ENCODE measurements at places on chromosomes 6 and 20.
A peak's percentile ranks its signal among the peaks of the same experiment; 100 is the strongest.

DNA sequence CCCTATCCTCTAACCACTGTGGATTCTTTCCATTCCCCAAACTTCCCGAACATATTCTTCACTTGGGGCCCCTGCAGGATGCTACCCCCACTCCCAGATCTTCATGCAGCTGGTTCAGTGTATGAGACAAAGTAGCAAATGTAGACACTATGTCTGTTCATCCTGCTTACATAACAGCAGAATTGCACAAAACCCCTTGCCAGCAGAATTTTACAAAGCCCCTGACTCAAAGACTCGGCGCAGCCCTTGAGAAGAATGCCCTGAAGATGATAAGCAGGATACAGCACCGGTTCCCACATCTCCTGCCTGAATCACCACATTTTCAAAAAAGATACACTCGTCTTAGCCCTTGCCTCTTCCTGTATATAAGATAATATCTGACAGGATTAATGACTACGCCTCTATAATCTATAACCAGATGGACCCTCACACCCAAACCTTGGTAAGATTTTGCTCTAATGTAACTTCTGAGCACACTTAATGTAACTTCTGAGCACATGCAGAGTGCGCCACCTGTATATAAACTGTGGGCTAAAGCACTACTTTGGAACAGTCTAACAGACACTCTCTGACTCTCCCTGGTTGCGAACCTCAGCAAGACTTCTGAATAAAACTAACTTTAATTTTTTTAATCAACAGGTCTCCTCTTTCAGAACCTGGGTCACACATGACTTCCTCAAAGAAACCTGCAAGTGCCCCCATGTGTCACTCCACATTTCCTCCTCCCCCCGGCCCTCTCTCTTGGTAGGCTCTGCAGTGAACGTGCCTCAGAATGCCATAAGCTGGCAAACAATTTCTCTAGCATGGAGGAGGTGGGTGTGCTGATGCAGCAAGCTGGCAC is 28.7 kb downstream of the RALGAPA2 start:
- no peak for DNase-seq

GRCh38 chr6:148716811-148717210 is 30.0 kb upstream of the UST start:
- no peak for DNase-seq

DNA sequence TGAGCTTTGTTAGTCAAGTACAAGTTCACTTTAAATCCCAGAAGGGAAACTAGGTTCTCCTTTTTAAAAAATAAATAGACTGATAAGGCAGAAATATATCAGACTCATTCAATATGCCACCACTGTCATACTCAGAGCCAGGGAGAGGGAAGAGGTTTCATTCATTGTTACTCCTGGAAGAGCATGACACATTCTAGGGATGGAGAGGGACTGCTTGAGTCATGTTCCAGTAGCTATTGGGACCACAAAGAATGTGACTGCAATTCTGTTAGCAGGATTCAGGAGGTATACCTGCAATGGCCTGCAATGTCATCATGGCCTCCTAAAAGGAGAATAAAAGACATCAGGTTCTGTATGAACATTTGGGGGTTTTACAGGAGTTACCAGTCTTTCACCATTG is 167.6 kb downstream of the TFAP2B start:
- DNase-seq, result no peak

- peak; percentile 89 for DNase-seq
Measured at GRCh38 chr6:107716688-107717089, 107.4 kb downstream of the SCML4 start.

GRCh38 chr6:44976677-44977641 is 351.2 kb upstream of the RUNX2 start:
- no peak for DNase-seq

DNA sequence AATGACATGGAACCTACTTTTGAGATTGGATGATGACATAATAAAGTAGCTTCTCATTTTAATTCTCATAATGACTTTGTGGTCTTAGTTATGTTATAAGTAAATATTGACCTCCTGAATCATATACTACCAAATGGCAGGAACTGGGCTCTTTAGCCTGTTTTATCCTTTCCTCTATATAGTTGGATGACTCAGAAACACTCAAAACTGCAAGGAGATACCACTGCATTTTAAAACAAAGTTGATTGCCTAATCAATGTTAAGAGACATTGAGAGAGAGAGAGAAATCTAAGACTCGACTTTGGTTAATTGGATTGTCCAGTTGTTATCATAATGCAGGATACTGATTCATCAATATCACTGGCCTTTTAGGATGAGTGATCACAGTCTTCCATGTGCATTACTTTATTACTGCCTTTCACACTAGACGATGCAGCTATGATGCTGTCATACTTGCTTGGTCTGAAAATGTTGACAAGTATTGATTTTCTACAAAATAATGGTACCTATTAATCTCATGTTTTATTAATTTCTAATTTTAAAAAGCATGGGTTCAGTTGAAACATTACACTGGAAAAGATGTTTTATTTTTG is 320.0 kb downstream of the NKAIN2 start:
- no peak for DNase-seq

DNA sequence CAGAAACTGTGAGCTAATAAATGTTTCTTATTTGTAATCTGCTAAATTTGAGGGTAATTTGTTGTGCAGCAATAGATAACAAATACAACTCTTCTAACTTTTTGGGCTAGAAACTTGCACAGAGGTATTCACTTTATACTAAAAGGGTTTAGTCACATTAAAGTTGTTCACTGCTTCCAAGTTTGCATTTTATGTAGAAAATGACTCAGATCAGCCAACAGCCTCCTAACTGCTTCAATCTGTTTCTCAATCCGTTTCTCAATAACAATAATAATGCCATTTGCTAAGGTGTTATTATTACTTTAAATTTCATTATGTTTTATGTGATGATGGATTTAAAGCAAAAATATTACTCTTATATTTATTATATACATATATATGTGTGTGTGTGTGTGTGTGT is 213.9 kb downstream of the CENPW start:
- no peak for DNase-seq

DNA sequence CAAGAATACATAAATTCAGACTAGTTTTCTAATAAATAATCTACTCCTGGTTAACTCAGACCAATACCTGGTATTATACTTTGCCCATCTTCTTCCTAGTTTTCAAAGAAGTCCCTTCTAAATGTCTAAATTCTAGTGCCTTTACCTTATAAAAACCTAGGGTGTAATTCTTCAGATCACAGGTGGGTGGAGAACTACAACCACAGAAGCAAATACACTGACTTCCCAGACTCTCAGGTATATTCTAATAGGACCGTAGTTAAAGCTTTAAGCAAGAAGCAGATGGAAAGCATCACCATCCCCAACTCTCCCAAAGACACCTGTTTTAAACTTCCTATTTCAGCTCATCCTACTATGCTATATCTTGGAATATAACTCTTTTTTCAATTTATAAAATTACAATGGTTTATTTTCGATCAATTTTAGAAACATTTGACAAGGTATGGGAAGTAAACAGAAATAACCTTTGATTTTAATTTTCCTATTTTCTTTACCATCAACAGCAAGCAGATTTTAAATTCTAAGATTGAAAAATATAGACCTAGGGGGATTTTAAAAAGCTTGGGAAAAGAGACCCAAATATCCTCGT is 15.8 kb downstream of the MAN1A1 start:
- no peak for DNase-seq

DNA sequence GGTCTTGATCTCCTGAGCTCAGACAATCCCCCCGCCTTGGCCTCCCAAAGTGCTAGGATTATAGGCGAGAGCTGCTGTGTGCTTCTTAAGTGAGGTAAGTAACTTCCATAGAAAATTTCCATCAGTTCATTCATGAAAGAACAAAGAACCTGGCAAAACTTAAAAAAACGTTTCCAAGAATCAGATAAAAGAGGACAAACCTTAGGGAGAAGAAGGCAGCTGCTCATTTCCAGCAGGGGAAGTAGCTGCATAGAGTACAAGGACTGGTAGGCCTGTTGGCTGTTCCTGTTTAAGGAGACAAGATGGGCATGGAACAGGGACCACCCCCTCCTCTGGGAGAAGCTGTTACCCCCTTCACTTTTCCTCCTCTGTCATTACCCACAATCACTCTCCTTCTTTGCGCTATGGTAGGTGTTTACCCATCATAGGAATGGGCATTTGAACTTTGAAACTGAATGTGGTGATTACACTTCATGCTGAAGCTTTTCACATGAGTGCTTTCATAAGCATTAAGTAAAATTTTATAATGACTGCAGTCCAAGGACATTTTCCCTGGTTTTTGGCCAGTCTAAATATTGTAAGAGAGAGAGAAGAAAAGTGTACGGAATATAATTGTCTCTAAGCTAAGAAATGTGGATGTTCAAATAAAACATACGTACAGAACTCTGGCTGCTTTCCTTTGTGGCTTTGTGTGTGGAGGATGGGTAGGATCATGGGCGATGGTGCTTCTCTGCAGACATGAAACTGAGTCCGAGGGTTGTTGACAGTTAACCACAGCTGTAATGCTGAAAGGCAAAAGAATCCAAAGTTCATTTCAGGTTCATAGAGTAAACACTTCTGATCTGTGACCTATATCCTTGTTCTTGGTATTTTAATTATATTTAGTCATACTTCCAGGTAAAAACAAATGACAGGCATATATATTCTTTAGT is 56.4 kb downstream of the CCN2 start:
- no peak for DNase-seq

DNA sequence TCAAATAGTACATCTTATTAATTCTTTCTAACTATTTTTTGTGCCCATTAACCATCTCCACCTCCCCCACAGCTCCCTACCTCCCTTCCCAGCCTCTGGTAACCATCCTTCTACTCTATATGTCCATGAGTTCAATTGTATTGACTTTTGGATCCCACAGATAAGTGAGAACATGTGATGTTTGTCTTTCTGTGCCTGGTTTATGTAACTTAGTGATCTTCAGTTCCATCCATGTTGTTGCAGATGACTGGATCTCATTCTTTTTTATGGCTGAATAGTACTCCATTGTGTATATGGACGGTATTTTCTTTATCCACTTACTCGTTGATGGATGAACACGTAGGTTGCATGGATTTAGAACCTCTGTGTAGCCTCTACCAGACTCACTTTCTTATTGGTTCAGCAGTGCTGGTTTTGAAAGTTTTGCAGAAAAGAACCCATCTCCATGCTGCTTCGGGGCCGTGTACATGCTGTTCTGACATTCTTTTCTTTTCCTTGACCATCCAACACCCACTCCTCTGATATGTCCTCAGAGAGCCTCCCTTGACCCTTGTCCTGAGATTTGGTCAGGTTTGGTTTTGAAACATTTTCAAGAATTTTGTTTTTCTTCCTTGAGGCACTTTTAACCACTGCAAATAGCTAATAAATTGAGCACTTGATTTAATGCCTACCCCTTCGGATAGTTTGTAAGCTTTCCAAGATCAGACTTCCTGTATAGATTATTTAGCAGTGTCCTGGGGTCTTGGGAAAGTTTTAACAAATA is 231.2 kb upstream of the ZFP64 start:
- DNase-seq, result no peak

- DNase-seq, result no peak
Measured at GRCh38 chr20:2768632-2769015, 31.8 kb downstream of the CPXM1 start.

- DNase-seq, result peak; percentile 81
Measured at GRCh38 chr6:15284743-15285142, 38.9 kb downstream of the JARID2 start.

DNA sequence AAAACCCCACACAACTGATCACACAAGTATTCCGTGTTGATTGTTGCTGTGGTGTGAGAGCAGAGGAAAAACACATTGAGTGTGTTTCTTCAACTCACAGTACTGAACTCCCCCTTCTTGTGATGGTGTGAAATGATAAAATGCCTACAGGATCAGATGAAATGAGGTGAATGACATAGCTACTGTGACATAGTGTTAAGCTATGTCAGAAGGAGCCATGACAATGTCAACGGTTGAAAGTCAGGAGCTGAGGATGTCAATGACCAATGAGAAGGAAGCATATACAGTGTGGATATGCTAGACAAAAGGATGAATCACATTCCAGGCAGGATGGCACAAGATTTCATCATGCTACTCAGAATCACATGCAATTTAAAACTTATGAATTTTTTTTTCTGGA is 38.8 kb downstream of the WASF1 start:
- peak; percentile 77 for DNase-seq

GRCh38 chr6:136318676-136319075 is 29.0 kb upstream of the BCLAF1 start:
- no peak for DNase-seq

DNA sequence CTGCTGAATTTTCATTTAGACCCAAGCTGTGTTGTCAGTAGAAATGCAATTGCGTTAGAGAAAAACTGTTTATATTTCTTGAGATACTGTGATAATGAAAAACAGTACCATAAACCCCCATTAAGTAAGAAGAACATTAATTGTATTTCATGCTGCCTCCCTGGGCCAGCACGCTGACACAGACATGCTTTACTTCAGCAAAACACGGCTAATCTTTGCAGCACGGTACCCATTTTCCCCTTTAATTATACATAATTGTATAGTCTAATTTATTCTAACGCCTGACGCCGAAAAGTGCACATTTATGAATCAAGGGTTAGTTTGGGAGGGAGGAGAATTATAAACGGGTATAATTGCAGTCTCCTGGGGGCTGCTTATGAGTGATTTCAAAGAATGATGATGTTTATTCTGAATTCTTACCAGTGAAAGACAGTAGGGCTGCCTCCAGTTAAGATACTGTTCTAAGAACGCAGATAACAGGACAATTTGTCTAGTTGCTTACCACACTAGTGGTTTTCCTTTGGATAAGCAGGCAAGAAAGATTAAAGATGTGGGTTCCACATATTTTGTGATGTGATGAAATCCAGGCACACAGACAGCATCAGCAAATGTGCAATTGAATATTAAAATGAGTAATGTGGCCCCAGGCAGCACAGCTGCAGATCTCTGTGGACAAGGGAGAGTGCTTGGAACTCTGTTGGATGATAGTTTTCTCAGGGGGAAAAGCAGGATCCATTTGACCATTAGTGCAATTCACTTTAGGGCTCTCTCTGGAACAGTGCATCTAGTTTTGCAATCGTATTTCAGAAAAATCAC is 4.7 kb upstream of the SULF2 start:
- no peak for DNase-seq

DNA sequence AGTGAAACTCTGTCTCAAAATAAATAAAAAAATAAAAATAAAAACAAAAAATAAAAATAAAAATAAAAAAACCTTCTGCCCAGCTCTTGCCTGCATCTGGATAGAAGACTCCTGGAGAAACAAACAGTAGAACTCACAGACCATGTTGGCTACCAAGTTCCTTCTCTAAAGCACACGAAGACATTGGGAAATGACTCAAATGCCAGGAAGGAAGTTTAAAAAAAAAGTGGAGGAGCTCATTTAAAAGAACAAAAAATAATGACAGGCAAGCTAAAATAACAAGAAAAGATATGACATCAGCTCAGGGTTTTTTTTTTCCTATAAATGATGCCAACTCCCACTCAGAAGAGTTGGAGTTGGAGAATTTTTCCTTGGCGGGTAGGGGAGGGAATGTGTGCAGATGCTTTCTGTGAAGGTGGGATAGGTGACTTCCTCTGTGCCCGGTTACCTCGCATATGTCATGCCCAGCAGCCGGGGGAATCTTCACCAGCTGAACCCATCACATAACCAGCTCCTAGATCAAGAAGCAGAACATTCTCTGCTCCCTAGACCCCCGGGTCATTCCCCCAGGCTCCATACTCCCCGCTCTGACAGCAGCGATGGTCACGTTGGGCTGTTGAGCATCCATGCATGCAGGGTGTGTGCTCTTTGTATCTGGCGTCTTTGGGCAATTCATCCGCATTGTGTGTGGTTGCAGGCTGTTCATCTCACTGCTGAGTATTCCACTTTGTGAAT is 17.3 kb upstream of the CD93 start:
- no peak for DNase-seq

Measured in mesendoderm (in vitro differentiated cells).